NB4 (cell line): ENCODE measurements at places on chromosomes 3 and 15.

GRCh38 chr3:43747641-43748040 is 56.9 kb downstream of the ABHD5 start:
- no peak for DNase-seq

DNA sequence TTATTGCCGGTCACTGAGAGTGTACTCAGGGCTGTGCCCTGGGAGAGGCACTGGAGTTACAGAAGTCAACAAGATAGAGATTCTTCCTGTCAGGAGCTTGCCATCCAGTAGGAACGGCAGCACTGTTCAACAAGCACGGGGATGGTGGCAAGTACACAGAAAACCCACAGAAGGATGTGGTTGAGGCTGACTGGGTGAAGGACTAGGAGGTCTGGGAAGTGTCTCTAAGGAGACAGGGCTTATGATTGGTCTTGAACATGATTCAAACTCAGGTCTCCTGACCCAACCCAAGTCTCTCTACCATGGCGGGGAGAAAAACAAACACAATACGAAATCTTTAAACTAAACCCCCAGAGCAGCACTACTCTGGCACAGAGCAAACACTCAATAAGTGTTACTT is 37.6 kb downstream of the ERICH6 start:
- DNase-seq = no peak

GRCh38 chr3:188416041-188416440 is 262.1 kb downstream of the LPP start:
- no peak for DNase-seq

DNA sequence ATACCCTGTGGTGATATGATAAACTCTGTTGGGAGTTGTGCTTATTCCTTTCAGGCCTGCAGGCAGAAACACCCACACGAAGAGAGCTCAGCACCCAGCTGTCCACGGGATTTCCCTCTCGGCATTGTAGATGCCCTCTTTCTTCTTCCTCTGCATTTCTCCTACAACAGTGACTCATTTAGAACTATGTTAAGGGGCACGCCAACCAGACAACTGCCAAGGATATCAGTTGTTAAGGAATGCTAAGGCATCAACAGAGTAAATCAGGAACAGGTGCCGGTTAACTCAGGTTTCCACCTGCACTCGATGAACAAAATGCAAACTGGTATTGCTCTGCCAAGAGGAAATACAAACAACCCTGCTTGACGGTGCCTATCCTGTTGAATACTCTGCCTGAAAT is 270.0 kb upstream of the PEX5L start:
- no peak for DNase-seq

DNA sequence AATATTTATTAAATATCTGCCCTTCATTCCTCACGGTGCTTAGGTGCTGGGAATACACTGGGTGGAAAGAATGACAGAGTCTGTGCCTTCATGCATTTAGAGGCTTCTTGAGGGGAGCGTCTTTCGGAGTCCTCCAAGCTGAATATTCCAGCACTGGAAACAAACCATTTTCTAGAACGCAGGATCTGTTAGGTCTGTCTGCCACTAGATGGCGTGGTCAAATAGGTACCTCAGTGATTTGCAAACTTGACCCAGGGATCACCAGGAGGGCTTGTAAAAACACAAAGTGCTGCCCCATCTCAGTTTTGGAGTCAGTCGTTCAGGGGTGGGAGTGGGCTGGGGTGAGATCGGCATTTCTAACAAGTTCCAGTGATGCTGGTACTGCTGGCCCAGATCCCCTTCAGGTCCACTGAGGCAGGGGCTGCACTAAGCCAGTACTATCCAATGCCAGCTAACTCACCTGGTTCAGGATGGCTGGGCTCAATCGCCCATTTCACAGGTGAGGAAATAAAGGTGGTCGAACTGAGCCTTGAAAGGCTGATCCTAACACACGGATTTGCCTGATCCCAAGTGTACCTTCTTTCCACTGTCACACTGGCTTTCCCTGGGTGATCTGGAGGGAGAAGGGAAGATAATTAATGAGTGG is 14.8 kb downstream of the ARNT2 start:
- DNase-seq = peak; percentile 54

- DNase-seq = peak; percentile 78
Observed at GRCh38 chr3:9915254-9916141, 1.4 kb upstream of the IL17RC start.

- peak; percentile 53 for DNase-seq
Observed at GRCh38 chr3:40185029-40185695, 124.3 kb upstream of the EIF1B start.

GRCh38 chr3:11661052-11661656 is 17.4 kb upstream of the VGLL4 start:
- DNase-seq = no peak

GRCh38 chr15:41661518-41662225 is 1.5 kb downstream of the MGA start:
- peak; percentile 93 for DNase-seq

DNA sequence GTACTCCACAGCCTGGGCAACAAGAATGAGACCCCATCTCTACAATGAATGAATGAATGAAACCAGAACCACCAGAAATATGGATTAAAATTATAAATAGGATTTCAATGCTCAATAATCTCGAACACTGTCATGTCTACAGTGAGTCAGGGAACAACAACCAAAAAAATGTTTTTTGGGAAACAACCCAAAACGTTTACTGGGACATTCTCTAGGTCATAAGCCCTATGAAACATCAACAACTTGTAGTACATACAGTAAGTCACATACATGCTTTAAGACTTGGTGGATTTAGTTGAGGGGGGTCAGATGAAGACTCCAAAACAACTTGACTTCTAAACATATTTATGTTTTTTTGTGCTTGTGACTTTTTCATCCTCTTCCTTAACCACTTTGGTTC is 511.2 kb downstream of the FOXP1 start:
- DNase-seq = no peak

DNA sequence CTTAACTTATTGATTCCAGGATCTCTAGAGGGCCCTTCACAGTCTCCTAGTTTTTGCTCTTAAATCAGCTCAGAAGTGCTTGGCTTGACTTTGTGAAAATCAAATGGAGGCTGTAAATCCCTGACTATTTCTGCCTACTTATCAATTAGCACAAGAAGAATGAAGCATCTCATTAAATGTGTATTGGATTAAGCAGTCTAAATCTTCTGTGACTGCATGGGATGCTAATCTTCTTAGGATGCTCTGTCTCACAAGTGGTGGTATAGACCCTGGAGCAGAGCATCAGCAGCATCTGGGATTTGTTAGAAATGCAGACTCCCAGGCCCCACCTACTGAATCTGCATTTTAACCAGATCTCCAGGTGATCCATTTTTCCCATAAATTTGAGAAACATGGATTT is 488.7 kb downstream of the AGBL1 start:
- no peak for DNase-seq

- DNase-seq = peak; percentile 30
Observed at GRCh38 chr15:32844118-32844711, 126.4 kb downstream of the GREM1 start.

DNA sequence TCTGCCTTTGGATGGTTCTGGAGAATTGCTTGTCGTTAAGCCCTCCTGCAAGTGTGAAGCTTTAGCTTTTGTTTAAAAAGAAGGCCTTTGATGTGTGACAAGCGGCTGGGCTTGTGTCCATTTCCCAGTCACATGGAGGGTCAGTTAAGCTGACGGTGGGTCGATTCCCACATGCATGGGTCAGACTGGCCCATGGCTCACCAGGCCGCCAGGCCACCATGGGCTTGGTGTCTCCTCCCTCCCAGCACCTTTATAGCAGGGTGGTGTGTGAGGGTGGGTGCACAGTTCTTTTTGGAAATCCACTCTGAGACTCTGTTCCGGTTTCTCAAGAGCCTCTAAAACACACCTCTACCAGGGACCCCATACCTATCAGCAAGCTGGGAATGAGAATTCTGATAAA is 67.2 kb downstream of the SCN5A start:
- DNase-seq = no peak

- DNase-seq = peak; percentile 61
Observed at GRCh38 chr3:143119974-143120715, 574 bp downstream of the CHST2 start.

DNA sequence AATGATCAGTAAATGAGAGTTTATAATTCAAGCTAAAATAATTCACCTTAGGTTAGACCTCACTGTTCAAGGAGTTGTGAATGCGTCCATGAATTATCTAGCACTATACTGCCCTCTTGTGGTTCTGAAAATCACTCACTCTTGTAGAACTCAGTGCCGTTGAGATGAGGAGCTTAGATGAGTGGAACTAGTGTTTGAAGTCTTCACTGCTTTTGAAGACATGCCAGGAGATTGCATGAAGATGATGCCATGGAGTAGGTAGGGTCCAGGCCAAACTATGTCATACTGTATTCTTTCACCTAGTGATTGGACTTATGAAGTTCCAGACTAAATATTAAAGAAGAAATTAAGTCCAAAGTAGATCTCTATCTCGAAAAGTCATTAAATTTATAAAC is 28.8 kb downstream of the LYSMD4 start:
- peak; percentile 87 for DNase-seq

DNA sequence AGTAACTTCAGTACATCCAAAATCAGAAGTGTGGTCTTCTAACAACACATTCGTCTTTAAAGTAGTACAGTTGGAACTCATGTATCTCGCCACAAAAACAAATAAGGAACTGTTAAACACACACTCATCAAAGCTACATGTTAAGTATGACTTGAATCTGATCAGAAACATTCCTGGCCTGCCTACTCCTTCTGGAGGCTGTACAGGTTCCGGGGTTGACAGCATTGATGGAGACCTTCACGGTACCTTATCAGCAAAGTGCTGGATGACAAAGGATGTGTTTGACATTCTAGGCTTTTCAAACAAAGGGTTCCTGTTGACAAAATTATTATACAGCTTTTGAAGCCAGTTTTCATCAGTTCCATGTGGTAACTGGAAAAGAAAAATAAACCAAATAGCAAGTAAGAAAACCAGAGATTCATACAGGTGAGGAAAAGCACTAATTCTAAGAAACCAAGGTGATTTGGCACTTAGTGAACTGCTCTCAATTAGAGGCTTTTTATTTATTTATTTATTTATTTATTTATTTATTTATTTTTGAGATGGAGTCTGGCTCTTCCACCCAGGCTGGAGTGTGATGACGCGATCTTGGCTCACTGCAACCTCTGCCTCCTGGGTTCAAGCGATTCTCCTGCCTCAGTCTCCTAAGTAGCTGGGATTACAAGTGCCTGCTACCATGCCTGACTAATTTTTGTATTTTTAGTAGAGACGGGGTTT is 44.3 kb downstream of the MYO5C start:
- DNase-seq = no peak

DNA sequence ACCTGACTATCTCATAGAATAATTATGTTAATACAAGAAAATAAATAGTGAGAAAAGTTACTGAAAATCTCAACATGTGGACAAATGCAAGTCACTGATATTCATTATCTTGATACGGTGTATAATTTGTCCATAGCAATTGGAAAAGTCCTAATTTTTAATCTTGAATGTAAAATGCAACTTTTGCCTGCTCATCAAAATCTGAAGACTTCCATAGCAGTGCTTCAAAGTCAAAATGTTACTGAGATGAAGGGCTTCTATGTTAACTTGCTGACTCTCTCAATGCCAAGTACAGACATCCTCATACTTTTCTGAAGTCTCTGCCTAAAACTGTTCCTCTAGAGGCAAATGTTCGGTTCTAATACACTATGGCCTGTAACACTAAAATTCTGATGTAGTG is 1300.1 kb upstream of the EPHA6 start:
- DNase-seq = no peak

- DNase-seq = peak; percentile 25
Observed at GRCh38 chr3:149174901-149175300, 45.5 kb downstream of the HPS3 start.

DNA sequence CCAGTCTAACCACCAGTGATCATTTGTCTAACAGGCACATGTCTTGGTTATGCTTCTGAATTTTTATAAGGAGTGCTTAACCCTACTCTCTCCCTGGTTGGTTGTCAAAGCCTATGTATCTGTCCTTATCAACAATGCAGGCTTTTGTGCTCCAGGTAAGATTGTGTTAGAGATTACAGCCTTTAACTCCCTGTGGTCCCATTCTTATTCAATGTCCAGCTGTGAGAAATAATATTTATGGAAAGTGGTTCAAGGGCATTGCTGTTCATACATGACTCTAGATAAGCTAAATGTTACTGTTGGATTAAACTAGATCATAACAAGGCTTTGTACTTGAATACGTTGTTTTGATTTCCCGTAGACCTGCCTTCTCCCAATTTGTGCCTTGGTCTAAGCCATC is 146.1 kb upstream of the TSC22D2 start:
- DNase-seq = no peak
